ENCODE measurements at places on chromosomes 4 and X.

DNA sequence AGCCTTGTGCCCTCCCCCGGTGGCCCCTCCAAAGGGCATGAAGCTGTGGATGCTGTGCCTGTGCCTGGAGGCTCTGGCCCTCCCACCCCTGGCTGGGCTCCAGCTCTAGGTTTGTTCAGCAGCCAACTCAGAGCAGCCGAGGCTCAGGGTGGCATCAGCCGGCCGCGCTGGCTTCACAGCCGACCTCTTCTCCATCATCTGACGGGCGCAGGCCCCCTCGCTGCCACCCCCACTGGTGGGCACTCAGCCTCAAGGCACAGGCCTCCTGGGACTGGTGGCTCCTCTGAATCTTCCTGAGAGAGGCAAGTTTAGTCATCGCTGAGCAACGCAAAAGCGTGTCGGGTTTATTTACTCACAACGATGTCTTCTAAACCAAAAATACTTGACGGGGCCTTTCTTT is 46.0 kb downstream of the PCGF3 start:
- DNase-seq, result no peak

GRCh38 chr4:41290479-41290878 is 33.8 kb downstream of the UCHL1 start:
- DNase-seq, result no peak

DNA sequence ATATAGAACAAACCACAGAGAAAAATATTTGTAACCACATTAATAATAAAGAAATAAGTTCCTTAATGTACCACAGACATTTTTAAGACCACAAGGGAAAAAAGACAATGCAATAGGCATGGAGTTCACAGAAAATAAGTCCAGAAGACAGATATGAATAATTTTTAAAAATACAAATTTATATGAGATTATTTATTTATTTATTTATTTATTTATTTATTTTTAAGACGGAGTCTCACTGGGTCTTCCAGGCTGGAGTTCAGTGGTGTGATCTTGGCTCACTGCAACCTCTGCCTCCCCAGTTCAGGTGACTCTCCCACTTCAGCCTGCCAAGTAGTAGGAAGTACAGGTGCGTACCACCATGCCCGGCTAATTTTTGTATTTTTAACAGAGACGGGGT is 53.7 kb downstream of the THAP9 start:
- no peak for DNase-seq

DNA sequence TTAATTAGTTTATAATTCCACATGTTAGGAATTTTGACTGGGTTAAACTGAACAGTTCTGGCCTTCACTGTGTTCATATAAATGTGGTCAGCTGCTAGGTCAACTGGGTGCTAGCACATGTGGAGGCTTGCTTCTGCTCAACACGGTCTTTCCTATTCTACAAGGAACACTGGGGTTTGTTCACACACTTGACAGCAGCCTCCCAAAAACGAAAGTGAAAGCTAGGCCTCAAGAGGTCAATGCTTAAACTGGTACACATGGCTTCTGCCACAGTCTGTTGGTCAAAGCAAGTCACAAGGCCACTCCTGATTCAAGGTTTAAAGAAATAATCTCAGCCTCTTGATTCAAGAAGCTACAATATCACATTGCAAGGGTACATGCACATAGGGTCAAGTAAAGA is 126.5 kb downstream of the QDPR start:
- DNase-seq, result no peak

DNA sequence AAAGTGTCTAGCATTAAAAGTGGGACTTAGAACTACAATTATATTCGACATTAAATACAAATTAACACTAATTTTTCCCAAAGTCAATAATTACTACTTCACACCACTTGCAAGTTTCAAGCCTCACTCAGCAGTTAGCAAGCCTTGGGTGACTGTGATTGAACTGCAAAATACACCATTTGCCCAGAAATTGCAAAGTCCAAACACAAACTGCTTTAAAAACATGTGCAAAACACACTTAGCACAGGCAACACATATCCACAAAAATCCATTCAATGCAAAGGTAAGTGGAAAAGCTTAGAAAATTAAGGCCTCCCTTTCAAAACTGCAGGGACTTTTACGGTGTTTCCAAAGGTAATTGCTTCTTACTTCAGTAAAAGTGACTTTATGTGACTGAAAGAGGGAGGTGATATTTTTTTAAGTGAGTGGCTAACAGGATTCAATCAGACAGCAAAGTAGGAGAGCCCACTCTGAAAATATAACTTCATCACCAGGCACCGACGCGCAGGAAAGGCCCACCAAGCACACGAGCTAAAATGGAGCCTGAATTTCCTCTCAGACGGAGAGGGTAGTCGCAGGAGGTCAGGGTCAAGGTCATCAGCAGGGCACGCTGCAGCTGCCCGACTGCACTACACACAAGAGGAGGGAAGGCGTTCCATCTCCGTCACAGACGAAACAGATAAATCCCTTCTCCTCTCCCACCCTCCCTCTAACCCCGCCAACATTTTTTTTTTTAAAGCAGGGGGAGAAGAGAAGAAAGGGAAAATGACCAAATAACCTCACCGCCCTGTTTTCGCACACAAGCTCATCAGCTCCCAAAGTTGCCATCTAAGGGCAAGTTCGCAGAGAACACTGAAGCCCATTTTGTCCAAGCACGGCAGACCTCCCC is 3.1 kb downstream of the ZNF827 start:
- no peak for DNase-seq

- DNase-seq, result no peak
Measured at GRCh38 chr4:123361195-123361861, 35.3 kb upstream of the SPRY1 start.

- DNase-seq, result no peak
Measured at GRCh38 chrX:51148848-51149247, 183.8 kb upstream of the NUDT10 start.

DNA sequence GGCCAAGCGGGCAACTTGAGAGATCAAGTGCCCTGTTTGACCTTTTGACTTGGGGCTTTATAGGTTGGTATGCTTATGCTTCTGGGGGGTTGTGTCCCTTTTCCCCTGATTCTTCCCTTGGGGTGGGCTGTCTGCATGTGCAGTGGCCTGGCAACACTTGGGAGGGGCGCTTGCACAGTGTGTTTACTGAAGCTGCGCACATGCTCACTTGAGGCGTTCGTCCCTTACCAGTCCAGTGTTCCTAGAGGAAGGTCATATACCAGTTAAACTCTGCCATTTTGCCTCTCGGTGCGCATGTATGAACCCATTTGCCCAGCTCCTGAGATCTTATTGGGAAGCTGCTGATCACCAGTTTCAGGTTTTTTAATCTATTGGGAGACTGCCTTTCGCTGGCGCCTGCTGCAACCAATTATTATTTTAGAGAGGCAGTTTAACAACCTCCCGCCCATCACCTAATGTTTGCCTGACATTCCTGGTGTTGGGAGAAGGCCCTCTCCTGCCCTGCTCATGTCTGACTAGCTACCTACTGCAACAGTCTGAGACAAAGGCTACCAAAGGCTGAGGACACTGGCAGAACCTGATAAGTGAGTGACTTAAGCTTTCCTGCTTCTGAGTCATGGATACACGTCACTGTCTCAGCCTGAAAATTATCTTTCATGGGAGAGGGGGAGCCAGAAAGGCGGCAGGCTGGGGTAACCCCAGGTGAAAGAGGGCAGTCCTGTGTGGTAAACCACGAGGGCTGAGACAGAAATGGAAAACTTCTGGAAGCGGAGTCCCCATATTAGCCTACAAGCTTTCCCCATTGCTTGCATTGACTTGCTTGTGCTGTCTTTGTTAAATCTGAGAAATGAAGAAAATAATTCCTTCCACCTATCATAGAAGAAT is 97.6 kb downstream of the CPE start:
- DNase-seq, result no peak

DNA sequence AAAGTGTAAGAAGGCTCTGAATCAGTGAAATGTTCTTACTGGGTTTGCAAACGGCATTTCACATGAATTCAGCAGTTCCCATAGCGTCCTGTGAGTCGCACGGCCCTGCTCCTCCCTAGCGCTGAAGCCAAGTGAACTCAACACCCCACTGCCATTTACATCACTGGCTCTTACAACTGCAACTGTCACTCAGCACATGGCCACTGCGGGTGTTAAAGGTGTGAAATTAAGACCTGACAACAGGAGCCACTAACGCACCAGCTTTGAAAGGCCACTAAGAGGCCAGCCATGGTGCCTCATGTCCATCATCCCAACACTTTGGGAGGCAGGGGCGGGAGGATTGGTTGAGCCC is 31.7 kb downstream of the RNF212 start:
- DNase-seq, result no peak

DNA sequence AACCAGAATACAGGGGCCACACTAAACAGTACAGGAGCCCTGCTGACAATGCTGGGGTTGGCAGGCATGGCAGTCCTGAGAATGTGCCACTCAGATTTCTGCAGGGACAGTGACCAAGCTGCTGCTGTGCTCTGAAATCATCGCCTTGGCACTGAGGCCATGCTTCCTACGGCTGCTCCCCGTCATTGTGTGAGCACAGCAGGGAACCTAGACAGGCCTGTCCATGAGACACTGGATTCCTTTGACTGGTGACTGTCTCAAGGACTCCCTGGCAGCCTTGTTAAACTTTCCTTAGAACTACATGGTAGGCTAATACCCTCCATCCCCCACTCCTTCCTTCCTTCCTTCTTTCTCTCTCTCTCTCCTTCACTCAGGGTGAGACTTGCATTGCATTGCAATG is 111.4 kb downstream of the LUZP4 start:
- no peak for DNase-seq

DNA sequence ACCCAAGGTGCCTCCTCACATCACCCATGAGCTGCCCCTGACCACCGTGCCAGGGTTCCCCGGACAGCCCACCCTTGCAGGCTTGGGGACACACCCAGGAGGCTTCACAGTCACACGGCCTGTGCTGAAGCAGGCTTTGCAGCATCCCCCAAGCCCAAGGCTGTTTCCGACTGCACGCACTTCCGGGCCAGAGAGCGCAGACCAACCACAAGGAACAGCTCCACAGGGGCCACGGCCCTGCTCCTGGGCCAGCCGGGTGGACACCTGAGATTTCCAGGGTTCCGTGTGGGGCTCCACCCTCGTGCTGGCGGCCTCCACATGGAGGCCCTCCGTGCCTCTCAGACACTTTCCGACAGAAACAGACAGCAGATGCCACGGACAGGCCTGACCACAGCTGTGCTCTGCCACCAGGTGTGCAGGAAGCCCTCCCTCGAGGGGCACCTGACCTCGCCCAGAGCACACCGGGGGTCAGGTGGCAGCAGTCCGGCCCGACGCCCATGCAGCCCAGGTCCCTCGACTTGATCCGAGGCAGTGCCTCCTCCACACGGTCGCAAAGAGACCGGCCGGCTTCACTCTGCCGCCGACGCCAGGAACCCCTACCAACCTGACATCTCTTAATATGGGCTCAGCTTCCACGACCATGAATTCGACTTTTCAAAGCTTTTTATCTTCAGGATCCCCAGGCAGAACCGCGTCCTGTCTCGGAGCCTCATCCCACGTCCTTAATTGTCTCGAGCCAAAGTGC is 8.0 kb downstream of the CTBP1 start:
- no peak for DNase-seq

- no peak for DNase-seq
Measured at GRCh38 chr4:6991249-6991648, 51.9 kb upstream of the TADA2B start.

GRCh38 chrX:267771-268261 is 13.4 kb upstream of the PLCXD1 start:
- no peak for DNase-seq

DNA sequence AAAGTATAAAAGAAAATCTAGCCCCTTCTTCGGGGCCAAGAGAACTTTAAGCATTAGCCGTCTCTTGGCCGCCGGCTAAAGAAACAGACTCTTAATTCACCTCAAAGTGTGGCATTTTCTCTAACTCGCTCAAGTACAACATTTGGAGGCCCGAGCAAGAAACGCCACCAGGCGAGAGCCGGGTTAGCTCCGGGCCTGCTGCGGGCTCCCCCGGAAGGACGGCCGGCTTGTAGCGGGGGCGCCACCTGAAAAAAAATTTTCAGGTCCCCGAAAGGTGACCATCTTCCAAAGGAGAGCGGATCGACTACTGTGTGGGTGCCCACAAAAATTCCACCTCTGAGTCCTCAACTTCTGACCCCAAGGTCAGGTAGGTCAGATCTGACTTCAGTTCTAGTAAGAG is 156.0 kb downstream of the DEFB131A start:
- DNase-seq, result no peak

- no peak for DNase-seq
Measured at GRCh38 chr4:47410271-47410670, 53.2 kb downstream of the COMMD8 start.

- no peak for DNase-seq
Measured at GRCh38 chr4:94932366-94932765, 174.6 kb downstream of the BMPR1B start.

GRCh38 chrX:106397788-106398538 is 213.8 kb upstream of the RADX start:
- no peak for DNase-seq

DNA sequence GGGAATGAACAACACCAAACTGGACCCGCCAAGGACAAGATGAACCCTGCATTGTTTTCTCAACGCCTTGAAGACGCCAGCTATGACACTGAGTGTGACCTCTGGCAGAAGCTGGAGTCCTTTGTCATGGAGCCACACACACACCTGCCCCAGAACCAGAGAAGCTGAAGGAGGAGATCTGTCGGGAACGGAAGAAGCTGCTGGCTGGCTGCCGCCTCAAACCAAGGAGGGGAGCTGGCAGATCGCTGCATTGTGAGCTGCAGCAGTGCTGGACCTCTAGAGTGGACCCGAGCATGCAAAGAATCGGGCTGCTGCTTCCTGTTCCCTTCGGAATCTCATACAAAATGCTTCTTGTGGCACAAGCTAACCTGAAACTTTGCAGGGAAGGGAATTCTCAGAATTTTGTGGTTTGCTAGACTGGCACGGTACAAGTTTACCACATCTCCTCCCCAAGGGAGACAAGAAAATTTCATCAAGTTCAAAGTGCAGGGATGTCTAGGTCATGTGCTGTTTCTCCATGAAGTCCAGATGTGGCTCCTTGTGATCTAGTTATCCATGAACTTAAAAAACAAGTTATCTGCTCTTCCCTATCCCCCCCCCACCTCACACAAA is 23.4 kb upstream of the GLRB start:
- DNase-seq, result no peak

- DNase-seq, result no peak
Measured at GRCh38 chr4:76201276-76201675, 12.3 kb downstream of the SCARB2 start.

DNA sequence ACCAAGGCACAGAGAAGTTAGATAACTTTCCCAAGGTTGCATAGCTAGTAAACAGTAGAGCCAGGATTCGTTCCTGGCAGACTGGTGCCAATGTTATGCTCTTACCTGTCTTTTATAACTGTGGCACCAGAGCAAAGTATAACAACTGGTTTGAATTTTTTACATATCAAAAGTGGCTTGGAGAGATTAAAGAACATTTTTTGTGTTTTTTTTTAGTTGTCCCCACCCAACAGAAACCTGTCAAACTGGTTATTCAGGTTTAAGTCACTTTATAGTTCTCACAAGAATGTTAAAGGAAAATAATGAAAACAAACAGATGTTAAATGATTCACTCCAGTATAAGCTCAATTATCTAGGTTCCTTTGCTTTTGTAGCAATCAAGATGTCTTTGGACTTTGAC is 15.6 kb upstream of the FAM47E start:
- no peak for DNase-seq

GRCh38 chr4:100254237-100254636 is 64.0 kb upstream of the DDIT4L start:
- DNase-seq, result no peak

GRCh38 chr4:15106399-15106798 is 104.1 kb downstream of the CPEB2 start:
- no peak for DNase-seq

- no peak for DNase-seq
Measured at GRCh38 chr4:55438314-55438713, 42.6 kb downstream of the TMEM165 start.

- no peak for DNase-seq
Measured at GRCh38 chrX:79573760-79574159, 206.6 kb upstream of the ITM2A start.
